Cortex of kidney (tissue), 1 donor: ENCODE measurements at places on chromosomes 2 and 18.

DNA sequence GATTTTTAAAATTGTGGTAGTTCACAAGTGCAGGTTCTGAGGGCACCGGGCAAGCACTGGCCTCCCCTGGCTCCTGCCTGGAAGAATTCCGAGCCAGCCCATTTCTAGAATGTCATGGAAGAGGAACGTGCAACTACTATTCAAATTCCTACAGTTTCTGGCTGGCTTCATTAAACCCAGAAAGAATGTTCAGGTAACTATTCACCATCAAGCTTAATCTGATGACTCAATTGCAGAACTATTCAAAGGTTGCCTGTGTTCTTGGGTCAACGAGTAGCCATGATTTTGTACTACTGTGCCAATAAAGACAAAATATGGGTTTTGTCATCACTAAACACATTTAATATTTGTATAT lies 14.3 kb upstream of the MFF start:
- DNase-seq: no peak

GRCh38 chr2:23542230-23542789 lies 157.3 kb downstream of the KLHL29 start:
- DNase-seq: no peak

DNA sequence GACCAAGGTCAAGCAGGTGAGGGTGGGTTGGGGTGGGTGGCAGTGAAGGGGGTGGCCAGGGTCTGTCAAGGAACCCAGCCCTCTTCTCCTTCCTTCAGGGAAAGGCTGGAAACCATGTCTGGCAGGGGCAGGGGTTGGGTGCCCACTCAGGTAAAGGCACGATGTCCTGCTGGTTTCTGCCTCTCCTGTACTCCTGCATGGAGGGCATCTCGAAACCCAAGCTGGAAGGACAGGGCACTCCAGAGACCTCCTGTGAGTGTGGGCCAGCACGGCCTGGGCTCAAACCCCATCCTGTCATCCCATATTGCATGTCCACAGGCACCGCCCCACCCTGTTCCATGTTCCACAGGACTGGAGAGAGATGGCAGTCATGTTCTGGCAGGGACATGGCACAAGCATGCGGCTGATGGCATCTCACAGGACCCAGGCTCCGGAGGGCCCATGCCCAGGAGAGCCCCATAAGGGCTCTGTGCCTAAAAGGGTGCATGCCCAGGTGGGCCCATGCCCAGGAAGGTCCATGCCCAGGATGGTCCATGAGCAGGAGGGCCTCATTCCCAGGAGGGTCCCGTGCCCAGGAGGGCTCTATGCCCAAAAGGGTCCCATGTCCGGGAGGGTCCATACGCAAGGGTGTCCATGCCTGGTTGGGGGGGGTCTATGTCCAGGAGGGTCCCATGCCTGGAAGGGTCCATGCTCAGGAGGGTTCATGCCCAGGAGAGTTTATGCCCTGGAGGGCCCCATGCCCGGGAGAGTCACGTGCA lies 6.4 kb downstream of the GPR35 start:
- DNase-seq: no peak

- DNase-seq: no peak
These were observed 3.6 kb downstream of the KIDINS220 start for GRCh38 chr2:8833853-8834252.

DNA sequence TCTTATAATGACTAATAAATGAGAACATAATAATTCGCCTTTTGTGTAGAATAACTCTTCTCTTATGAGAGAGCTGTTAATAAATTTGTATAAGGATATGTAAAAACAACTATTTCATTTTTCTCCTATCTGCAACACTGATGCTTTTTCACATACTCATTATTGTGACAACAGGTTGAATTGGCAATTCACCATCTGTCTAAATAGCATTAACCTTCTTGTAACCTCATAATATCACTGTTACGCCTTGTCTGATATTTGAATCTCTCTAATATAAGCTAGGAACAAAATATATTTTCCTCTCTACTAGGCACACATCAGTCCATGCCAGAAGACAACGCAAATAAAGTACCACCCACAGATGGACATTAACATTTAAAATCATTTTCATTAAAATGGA lies 938.9 kb downstream of the CPS1 start:
- DNase-seq: no peak

DNA sequence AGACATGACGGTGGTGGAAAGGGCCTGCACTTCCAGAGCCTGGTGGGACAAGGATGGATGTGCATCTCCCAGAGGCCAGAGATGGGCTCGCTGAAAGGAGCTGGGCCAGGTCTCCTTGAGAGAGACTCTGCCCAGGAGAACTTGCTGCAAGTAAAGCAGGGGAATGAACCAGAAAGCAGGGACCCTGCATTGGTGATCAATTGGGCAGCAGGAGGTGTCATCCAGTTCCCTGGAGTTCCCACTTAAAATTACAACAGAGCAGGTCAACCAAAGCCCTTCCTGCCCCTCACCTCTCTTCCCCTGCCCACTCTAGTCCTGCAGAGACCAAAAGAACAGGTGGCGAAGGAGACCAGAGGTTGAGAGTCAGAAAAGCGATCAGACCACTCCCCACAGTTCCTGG lies 69.7 kb upstream of the CAB39 start:
- DNase-seq: no peak

GRCh38 chr18:66999003-66999402 lies 395.1 kb upstream of the CDH19 start:
- DNase-seq: no peak

GRCh38 chr2:100045000-100045399 lies 97.4 kb downstream of the AFF3 start:
- DNase-seq: no peak

GRCh38 chr2:120602251-120602650 lies 133.4 kb upstream of the GLI2 start:
- no peak for DNase-seq

DNA sequence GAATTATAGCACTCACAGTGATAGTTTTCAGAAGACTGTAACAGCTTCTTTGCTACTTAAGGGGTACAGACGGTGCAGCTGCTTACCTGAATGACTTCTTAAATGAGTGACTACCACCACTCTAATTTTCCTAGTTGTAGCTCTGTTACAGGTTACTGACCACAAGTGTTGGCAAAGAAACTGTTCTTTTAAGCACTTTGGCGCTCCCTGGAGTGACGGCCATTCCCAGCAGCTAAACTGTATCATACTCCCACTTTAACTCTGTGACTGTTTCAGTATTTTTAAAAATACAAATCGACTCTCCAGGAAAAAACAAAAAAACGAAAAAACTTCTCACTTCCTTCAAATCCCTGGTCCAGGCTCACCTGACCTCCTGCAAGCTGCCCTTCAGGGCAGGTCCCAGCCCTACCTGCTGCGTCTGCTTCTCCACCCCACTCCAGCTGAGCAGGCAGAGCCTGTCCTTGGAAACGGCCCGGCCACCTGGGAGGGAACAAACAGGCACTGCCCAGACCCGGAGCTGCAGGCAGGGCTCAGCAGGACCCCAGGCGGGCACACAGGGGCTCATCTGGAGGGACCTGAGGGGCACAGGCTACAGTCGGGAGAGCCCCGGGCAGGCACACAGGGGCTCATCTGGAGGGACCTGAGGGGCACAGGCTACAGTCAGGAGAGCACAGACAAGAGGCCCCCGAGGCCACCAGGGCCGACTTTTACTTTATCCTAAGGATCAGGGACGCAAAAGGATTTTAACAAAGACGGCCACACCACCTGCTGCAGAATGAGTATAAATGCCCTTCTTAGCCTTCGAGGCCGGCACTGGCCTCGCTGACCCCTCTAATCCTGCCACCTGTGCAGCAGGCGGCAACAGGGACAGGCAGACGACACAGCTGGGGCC lies 24.5 kb downstream of the SLC66A2 start:
- DNase-seq: no peak

DNA sequence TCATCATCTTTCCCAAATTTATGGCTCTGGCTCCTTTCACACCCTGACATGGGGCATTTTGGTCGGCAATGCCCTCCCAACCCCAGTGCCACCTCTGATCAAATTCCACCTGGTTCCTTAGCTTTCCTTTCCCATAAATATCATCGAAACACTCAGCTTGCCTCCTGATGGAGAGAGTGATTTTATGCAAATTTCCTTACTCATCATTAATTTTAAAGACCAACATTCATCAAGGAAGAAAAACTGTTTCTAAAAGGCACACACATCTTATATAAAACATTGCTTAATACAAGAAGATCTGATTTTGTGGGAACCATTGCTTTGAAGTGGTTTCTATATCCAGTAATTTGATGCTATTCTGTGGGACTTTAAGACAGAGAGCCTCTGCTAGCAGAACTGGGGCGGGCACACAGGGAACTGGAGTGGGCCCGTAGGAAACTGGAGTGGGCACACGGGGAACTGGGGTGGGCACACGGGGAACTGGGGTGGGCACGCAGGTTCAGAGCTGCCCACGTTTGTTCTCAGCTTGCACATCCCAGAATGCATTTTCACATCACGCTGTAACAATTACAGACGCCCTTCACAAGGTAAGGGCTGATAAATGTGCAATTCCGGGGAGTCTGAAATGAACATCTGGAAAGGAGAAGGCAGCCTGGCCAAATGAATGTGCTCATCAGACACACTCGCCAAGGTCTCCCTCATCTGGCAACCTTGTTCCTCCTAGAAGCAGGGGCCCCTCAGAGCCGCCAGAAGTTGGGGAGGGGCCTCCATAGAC lies 174.2 kb downstream of the RTP5 start:
- DNase-seq: no peak

DNA sequence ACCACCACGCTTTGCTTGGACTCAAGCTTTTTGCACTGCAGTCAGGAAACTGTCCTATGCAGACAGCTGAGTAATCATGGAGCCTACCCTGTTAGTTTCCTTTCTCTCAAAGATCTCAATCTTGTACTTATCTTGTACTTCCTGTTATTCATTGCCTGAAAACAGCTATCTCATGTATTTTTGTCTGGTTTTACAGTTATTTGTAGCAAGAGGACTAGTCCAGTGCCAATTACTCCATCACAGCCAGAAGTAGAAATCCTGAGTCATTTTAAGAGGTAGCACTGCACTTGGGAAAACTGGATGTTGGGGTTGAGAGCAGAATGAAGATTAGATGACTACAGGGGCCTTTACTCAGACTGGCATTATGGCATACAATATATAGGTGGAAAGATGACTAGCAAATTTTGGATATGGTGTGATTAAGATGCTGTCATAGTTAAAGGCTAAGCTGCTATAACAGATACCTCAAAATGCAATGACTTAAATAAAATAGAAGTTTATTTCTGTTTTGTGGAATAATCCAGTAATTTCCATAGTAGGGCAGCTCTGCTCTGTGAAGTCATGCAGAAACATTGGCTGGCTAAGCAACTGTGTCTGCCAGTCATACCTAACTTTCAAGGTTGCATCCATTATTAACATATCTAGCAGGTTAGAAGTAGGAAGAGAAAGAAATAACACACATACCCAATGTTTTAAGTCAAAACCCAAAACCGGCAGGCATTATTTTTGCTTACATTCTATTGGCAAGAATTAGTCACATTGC lies 21.1 kb upstream of the CHMP3 start:
- DNase-seq: no peak

DNA sequence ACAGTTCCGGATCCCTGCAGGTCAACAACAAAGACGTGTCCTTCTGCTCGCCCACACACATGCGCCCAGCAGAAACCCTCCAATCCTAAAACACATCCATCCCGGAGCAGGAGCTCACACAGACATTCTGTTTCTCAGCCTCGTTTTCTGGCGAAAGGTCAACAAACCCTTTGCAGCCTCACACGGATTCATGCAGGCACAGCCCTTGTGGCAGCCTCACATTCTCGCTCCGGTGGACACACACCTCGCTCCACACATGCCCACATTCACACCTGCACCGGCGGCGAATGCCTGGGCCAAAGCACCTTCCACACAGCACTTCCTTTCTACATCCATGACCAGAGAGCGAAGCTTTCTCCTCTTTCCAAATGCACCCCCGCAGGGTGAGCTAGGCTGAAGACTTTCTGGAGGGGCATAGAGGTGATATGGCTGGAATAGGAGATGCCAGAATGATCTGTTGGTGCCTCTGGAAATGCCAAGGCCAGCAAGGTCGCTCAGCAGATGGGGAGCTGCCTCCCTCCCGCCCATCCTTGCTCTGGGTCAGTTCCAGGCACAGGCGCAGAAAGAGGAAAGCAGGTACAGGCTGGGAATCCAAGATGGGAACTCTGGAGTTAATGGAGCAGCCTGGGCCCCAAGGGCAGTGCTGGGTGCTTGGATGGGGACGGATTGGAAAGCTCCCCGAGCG lies 88.8 kb downstream of the CELF4 start:
- DNase-seq: no peak

DNA sequence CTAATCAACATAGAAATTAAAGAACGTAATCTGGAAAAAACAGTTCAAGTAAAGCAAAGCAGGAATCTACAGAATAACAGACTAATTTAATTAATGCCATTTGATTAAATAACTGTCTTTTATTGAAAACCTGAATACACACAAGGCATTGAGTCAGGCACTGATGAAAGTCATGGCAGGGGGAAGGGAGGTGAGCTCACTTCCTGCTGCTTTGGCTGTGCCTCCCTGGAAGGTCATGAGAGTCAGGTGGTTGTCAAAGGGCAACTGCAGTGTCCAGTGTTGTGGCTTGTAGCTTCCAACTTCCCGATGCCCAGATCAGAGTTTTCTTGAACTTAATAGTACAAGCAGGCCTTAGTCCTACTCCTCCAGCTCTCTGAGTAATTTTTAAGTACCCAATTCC lies 180.9 kb downstream of the PID1 start:
- DNase-seq: no peak

DNA sequence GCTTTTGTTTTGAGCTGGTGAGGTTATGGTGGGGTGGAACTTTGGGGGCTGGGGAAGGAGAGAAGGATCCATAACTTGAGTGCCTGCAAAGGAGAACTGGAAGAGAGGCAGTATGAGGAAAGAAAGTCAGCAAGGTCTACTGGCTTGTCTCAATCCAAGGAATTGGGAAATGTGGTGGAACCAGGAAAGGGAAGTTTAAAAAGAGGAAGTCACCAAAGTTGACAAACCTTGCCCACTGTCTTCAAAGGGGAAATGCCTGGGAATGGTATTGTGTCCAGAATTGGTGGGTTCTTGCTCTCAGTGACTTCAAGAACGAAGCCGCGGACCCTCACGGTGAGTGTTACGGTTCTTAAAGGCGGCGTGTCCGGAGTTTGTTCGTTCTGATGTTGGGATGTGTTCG lies 304.1 kb upstream of the FAM98A start:
- no peak for DNase-seq

DNA sequence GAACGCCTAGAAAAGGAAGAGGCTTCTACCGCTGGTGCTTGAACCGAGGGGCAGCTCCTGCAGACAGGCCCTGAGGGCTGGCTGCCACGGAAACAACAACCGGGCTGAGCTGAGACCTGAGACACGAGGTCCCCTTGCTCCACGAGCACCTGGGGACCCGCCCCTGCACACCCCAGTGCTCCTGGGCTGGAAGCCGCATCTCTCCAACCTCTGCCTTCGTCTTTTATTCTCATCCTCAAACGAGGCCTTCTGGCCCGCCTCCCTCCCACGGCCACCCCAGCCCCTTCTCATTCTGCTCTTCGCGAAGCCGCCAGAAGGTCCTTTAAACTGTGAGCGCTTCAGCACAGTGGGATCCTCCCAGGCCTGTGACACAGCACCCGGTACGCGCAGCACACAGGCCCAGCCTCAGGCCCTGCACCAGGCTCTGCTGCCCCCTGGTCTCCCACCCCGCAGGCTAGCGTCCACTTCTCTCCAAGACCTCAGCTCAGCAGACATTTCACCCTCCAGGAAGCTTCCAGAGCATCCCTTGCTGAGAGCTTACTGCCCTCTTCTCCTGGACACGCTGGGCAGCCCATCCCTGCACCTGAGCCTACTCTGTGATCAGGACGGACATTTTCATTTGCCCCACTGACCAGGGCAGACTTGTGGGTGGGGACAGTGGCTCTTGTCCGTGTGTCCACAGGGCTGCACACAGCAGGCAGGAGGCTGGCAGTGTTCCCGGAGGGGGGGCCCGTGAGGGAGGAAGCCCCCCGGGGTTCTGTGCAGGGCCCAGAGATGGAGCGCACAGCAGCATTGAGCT lies 149.7 kb downstream of the PXDN start:
- DNase-seq: no peak

- no peak for DNase-seq
These were observed 12.6 kb downstream of the QPCT start for GRCh38 chr2:37357069-37357468.
